ENCODE measurements at places on chromosomes 1 and 21.

DNA sequence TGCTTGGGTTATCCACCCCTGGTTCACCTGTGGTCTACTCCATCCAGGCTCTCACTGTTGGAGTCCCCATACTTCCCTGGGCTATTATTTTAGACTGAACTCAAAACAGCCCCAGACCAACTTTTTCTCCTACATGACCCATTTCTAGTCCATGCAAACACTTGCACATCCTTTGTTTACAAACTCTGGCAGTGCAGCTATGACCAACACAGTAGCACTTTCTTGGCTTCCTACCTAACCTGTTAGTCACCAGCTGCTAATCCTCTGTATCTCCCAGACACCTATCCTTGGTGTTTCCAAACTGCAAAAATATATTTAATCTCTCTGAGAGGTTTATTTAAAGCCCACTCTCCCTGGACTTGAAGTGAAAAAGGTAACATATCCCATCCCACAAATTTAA lies 90.8 kb downstream of the DDAH1 start:
- no peak for DNase-seq

DNA sequence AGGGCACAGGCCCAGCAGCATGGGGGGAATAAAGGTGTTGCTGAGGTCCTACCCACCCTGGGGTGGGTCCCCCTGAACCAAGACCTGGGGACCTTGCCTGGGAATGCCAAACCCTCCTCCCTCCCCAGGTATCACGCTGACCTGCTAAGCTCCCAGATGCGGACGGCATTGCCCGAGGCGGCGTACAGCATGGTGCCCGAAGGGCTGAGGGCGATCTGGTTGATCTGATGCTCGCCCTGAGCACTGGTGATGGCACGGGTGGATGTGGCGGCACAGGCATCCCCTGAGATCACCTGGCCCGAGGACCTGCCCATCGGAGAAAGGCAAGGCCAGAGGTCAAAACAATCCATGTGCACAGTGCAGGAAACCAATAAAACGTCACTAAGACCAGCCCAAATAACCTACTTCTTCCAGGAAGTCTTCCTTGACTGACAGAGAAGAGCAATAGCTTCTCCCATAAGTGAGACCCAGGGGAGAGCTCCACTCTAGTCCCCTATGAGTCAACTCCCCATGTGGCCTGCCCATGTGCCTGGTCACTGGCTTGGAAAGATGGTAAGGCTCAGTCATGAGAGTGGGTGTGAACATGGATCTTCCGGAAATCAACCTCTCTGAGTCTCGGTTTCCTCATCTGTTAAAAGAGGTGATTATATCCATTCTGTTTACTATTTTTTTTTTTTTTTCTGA lies 46.3 kb downstream of the KIF21B start:
- no peak for DNase-seq

- DNase-seq: no peak
These were observed 7.9 kb downstream of the CCNL2 start for GRCh38 chr1:1391225-1391624.

GRCh38 chr1:114482585-114482984 lies 28.4 kb downstream of the TRIM33 start:
- no peak for DNase-seq

- no peak for DNase-seq
These were observed 96.0 kb downstream of the PGBD5 start for GRCh38 chr1:230330157-230330556.

- no peak for DNase-seq
These were observed 26.8 kb downstream of the SZRD1 start for GRCh38 chr1:16393570-16394521.

- peak; percentile 93 for DNase-seq
These were observed 21.9 kb upstream of the NEK2 start for GRCh38 chr1:211697356-211697755.

GRCh38 chr1:208059409-208060001 lies 148.6 kb upstream of the CD34 start:
- DNase-seq: no peak

GRCh38 chr21:33069994-33070743 lies at the start of gene OLIG1:
OLIG1 (plus strand) TSS chr21:33070141; CDS start chr21:33070247, 106 bp downstream.
- DNase-seq: peak; percentile 38

DNA sequence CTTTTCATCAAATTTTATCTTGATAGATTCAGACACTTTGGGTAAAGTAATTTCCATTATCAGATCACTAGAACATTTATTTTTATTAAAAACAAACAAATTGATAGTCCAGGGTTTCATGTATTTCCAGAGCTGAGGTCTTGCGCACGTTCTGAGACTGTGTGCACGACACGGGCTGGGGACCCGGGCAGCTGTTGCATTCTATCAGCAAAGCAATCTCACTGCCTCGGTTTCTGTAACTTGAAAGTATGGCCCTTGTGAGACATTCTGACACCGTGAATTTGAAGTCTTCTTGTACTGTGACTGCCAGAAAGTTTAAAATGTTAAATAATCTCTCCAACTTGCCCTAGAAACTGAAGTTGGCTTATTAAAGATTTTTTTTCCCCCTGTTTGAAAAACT lies 746.9 kb upstream of the ADGRL2 start:
- DNase-seq: no peak

DNA sequence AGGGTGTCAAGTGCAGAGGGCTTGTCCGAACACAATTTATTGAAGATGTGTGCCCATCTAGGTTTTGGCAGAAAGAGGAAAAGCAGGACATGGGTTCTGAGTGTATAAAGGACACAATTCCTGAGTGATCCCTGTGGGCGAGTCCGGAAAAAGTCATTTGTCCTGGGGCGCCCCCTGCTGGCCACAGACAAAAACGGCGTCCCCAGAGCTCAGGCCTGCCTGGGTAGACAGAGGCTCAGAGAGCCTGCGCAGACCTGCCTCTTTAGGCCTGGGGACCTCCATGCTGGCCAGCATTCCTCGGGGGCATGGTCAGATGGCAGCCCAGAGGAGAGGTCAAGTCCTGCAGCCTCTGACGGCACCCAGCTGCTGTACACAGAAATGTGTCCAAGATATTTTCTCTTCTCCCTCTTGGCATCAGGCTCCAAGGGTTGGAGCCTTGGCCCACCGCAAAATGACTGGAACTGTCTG lies 65.5 kb upstream of the LRP8 start:
- no peak for DNase-seq

DNA sequence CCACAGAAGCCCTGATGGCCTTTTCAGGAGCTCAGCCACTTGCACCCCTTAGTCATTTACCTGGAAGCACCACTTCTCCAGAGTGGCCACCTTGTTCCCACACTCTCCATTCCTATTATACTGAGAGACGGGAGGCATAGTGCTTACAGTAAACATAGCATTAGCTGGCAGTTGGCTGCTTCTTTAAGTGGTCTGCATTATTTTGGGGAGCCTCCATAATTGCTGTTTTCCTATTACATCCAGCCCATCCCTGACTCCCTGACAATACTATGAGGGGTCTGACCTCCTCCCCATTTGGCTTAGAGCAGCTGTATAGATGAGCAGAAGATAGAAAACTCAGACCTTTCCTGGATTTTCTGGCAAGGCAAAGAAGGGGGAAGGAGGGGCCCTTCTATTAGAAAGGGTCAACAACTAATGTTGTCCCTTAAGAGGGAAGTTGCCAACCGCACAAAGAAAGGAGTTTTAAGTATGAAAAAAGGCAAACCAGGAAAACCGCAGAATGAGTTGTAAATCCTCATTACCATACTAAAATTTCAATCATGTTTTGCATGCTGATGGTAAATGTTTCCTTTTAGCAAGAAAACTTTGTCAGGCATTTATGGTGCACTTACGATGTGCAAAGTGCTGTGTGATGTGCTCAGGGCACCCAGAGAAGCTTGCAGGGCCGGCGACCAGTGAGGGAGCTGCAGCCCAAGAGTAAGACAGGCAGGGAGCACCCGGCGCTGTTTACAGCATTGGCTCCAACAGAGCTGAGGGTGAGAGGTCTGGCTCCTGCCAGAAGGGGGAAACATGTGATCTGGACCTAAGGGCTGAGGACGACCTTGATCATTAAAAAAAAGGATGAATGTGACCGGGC lies 167.3 kb downstream of the ZZZ3 start:
- no peak for DNase-seq

DNA sequence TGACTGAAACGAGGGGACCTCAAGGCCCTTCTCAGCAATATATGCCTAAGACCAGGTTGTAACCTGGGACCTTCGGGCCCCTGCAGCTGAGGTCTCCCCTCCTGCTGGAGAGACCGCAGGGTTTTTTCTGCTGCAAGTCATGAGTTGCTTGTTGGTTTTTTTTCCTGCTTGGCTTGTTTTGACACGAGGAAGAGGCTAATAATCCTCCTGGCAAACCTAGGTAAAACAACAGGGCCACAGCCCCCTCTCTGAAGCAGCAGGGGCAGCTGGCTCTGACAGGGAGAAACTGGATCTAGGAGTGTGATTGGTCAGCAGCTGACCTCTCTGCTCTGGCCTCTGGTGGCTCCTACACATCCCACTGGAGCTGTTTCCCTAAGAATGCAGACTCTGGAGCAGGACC lies 69.0 kb downstream of the CD34 start:
- DNase-seq: no peak

DNA sequence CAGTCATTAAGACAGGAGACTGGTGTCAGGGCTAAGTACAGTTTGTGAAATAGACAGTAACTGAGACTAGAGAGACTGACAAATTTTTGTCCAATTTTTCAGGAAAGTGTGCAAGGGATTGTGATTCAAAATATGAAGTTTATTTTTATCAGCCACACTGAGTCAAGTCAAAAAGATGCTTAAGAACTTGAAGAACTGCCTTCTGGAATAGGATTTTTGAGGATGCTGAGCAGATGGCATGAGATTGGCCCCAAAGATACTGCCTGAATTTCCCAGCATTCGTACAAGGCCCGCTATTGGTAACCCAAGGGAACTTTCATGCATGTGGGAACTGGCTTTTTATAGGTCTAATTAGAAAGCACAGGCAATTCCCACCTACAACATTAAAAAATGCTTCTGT lies 610.0 kb downstream of the LMO4 start:
- DNase-seq: no peak

DNA sequence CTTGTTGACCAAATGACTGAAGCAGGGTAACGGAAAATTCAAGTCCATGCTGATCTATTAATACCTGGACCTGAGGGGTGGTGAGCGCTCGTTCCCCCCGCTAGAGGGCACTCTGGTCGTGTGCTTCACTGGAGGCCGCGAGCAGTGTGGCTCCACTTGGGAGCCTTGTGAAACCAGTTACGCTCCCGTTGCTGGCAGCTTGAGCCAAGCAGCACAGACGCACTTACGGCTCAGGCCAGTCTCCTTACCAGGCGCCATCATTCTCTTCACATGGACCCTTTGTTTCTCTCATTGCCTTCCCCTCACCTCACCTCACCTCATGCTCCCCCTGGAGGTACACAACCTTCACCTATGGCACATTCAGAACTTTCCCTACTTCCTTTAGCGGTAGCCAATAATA lies 49.7 kb upstream of the TSPAN2 start:
- DNase-seq: peak; percentile 55

DNA sequence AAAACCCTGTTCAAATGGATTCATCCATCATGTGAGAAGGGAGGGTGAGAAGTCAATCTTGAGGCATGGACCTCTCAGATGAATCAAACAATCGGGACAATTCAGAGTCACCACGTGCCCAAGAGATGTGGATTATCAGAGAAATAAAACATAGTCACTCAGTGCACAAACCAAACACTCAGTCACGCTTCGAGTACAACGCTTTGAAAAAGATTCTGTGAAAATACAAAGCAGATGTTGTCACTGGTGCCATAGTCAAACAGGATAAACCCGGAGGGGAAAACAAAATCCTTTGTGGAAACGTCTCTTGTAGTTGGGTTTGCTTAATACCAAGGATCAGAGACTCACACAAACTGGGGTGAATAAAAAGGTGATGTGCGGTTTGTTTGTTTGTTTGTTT lies 188.4 kb downstream of the RRAGC start:
- no peak for DNase-seq

DNA sequence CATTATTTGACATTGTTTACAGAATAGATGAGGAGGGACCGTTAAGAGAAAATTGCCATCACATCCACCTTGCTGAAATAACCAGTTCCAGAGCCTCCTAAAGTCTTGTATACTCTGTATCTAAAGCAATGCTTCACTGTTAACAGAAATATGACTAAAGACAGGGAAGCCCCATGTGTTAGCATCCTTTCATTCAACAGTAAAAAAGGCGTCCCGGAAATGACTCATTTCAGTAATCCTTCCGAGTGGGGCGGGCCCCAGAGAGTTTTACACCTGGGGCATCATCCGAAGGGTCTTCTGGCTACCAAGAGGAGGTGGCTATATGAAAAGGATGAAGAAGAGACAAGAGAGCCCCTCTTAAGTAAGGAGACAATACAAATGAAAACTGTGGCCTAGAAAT lies 227.2 kb downstream of the SLC45A1 start:
- no peak for DNase-seq

DNA sequence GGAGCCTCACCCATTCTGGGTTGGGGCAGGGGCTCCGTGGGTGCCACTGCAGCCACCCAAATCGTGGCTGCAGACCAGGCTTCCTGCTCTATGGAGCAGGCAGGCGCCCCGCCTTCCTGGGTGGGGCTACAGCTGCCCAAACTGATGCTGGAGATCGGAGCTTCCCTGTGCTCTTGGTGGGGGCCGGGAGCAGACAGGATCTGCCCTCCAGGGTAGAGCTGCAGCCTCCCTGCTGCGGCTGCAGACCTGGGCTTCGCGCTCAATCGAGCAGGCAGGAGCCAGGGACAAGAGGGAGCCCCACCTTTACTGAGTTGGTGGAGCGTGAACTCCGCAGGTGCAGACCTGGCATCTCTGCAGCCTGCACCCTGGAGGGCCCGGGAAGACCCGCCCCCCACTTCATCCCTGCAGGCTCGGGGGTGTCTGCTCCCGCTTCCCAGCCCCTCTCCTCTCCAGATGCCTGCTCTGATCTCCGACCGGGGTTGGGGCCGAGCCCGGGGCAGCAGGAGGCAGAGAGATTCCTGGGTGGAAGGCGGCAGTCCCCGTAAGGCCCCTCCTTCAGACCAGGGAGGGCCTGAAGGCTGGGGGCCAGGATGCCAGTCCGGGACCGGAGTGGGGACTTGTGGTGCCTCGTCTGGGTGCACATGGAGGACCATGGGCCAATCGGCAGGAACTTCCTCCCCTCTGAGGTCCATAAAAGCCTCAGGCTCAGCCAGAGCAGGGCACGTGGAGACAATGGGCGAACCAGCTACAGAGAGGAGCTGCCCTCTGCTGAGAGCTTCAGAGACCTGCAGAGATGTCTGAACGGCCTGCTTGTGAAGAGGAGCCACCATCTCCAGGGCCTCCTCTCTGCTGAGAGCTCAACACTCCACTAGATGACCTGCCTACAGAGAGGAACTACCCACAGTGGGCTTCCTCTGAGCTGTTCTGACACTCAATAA lies 359.3 kb downstream of the SMYD3 start:
- no peak for DNase-seq
